Activated CD4-positive, alpha-beta T cell treated with anti-CD3 and anti-CD28 coated beads, Interleukin-2, amount 10 ng/mL, durations not matched to agents 7 days and 5 days (primary cell): ENCODE measurements at places on chromosomes 6 and 20. TPM values are rescaled to one million over a fixed set of nuclear protein-coding genes. Genes with fewer than 3 reads are reported as not detected.
A peak's percentile ranks its signal among the peaks of the same experiment; 100 is the strongest.

GRCh38 chr6:165676435-165677068 lies 13.5 kb upstream of the PDE10A start:
- no peaks in the 10 kb centered on the region for H3K4me1 ChIP-seq
- no peak for DNase-seq
- H3K4me3 ChIP-seq = no peak overlapping the region
- no peak overlapping the region for H3K27ac ChIP-seq

DNA sequence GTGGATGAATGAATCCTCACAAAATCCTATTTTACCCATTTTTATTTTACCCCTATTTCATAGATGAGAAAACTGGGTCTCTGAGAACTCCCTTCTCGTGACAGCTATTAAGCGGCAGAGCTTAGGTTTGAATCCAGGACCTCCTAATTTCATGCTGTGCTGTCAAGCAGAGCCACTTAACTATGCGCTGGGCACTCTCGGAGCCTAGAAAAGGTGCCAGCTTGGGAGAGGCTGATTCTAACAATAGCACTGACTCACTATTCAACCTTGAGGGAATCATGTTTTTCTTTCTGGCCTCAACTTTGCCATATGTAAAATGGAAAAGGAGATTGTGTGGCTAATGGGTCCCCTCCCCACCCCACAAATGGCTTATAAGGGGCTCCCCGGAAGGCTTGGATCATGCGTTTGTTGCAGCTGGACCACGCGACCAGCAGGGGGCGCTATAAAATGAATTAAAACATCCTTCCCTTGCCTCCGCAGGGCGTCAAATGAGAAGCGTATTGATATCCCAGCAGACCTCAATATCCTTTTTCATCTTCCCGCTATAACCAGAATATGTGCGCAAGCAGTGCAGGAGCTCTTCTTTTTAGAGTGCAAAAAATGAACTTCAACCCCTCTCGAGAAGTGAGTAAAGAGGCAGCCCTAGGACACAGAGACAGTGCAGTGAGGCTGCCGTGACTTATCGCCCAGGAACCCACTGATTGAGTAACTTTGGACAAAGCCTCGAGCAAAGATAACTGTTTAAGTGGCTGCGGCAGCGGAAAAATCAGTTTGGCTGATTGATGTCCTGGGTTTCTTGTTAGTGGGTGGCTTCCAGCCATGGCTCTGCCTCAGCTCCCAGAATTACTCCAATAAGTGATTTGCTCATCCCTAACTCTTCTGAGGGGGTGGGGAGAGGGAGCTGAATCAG lies 12.8 kb upstream of the PDYN start:
- H3K4me3 ChIP-seq = no peak overlapping the region
- H3K27me3 ChIP-seq = no peaks in the 10 kb centered on the region
- H3K36me3 ChIP-seq = no peaks in the 10 kb centered on the region

DNA sequence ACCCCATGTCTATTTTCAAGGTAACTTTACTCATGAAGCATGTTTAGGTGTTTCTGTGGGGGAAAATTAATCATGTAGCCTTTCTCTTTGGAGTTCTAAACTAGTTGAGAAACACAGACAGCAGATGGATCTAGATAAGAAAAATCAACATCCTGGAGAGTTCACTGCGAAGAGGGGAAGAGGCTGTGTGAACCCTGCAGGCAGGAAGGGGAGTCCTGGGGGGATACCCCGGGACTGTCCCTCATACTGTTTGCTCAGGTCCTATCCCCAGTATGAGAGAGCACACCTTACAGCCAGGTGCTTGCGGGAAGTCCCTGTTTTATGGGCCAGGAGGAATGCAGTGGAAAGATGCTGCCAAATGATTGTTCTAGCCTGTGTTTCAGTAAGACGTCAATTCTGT lies 32.7 kb downstream of the CHMP4B start:
- H3K36me3 ChIP-seq = peaks cover 30% of the 10 kb centered on the region
- H3K4me3 ChIP-seq = no peak overlapping the region
- peaks cover 88% of the 10 kb centered on the region for H3K4me1 ChIP-seq
- peak; percentile 29 for DNase-seq

DNA sequence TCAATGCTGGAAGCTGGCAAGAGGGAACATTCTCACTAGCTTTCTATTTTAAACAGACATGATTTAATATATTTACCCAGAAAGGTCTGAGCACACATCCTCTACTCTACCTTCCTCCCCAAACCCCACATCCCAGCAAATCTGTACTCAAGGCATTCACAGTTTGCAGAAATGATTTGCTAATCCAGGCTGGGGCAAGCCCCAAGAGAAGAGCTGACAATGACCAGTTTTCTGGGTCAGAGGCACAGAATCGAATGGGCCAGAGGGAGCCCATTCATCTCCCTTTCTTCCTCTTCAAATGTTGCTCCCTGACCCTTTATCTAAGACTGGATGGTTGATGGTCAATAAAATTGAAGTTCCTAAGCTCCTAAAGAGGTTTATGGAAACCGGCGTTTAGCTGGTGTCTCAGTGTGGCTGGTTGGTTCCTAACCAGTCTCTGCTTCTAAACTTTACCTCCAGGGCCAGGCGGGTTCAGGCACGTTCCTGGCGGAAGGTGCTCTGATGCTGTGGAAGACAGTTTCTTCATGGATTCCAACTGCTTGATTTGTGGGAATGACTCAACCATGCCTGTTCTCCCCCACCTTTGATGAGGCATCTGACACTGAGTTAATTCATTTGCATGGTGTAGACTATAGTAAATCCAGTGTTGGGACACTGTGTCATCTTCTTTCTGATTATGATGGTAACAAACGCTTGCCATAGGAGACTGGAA lies 96.4 kb upstream of the IYD start:
- H3K27me3 ChIP-seq = peaks cover 9% of the 10 kb centered on the region
- no peak for DNase-seq
- H3K27ac ChIP-seq = no peak overlapping the region
- H3K4me1 ChIP-seq = no peaks in the 10 kb centered on the region
- no peak overlapping the region for H3K4me3 ChIP-seq
- H3K36me3 ChIP-seq = no peaks in the 10 kb centered on the region

GRCh38 chr6:159312206-159312605 lies 143.0 kb downstream of the FNDC1 start:
- H3K4me1 ChIP-seq = no peaks in the 10 kb centered on the region
- H3K27ac ChIP-seq = no peak overlapping the region
- no peak for DNase-seq
- H3K4me3 ChIP-seq = no peak overlapping the region
- H3K36me3 ChIP-seq = no peaks in the 10 kb centered on the region
- peaks cover 2% of the 10 kb centered on the region for H3K27me3 ChIP-seq

DNA sequence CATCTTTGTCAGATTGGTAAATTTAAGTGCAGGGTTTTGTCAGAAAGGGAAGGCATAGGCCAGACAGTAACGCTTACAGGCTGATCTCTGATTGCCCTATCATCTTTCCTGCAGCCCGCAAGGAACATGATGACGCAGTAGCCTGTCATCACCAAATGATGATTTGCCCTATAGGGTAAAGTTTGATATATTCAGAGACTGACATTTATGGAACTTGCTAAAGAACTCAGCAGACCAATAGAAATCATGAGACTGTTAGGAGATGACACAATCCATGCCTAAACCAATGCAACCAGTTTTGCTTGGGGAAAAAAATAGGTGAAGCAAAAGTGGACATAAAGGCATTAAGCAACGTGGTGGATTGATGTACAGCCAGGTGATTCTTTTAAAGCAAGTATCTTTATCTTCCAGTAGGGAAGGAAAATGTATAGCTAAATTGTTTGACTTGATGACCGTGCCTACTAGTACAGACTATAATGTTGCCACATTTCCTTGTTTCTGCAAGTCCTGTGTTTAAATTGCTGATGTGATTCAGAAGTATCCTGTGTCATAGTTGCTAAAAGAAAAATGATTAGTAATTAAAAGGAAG lies 2.4 kb downstream of the NUS1 start:
- H3K4me1 ChIP-seq = peaks cover 55% of the 10 kb centered on the region
- no peak for DNase-seq
- H3K27me3 ChIP-seq = no peaks in the 10 kb centered on the region
- H3K36me3 ChIP-seq = peaks cover 33% of the 10 kb centered on the region

Gene MATN4
- total RNA-seq = 0.25 TPM

Gene LIME1
- total RNA-seq = 253 TPM

Gene MYLK4
- 0.69 TPM for total RNA-seq

Gene SMOC2
- total RNA-seq = not detected
